ENCODE measurements at places on chromosomes 2 and 18. TPM values are rescaled to one million over a fixed set of nuclear protein-coding genes. Genes with fewer than 3 reads are reported as not detected.

DNA sequence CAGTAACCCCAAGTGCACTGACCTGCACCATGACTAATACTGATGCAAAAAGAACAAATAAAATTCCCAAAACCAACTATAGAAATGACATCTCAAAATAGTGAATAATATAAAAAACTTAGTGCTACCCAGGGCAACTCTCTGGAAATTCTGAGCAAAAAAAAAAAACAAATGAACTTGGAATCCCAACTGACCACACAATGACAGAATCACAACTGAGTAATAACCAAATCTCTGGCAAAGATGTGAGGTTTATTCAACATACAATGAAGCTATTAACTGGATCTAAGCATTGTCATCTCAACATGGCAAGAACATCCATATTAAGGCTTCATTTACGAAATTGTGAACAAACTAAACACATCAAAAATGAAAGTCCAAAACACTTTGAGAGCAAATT is 22.7 kb downstream of the EXOC6B start:
- no peak overlapping the region for H3K27ac ChIP-seq
- H3K36me3 ChIP-seq: no peaks in the 10 kb centered on the region
- no peaks in the 10 kb centered on the region for H3K27me3 ChIP-seq
- H3K4me3 ChIP-seq: no peak overlapping the region

- H3K27ac ChIP-seq: no peak overlapping the region
- H3K4me3 ChIP-seq: no peak overlapping the region
- H3K4me1 ChIP-seq: peaks cover 12% of the 10 kb centered on the region
- H3K36me3 ChIP-seq: no peaks in the 10 kb centered on the region
Observed at GRCh38 chr2:109320195-109320922, 191.4 kb downstream of the SH3RF3 start.

DNA sequence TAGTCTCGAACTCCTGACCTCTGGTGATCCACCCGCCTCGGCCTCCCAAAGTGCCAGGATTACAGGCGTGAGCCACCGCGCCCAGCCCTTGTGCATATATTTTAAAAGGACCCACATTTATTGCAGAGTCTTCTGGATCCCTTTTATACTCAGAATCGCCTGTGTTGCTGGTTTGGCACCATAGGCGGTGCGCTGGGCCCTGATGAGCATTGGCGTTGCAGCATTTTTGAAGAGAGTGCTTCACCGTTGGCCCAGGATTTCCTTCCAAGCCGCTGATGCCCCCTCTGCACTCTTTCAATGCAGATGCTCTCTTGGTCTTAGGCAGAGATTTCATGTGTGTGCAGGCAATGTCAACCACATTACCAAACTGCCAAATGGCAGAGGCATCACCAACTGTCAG is 13.5 kb upstream of the TFCP2L1 start:
- no peak overlapping the region for H3K4me3 ChIP-seq
- H3K27ac ChIP-seq: no peak overlapping the region
- no peaks in the 10 kb centered on the region for H3K27me3 ChIP-seq
- no peaks in the 10 kb centered on the region for H3K4me1 ChIP-seq
- no peak for DNase-seq
- H3K36me3 ChIP-seq: no peaks in the 10 kb centered on the region

DNA sequence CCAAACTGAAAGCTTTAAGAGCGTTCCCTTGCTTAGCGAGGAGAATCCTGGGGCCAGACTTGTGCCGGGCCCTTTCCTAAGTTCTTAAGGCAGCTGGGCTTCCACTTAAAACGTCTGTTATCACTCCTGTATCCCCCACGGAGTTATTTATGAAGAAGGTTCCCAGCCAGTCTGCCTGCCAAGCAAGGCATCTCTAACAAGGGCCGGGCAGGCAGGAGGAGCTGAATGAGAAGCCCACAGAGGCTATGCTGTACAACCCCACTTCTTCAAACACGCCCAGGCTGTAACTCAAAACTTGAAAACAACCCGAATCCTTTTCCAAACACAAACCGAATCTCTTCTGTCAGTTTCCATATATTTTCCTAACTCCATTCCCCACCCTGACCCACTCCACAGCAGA is 39.0 kb upstream of the ZFP36L2 start:
- no peak overlapping the region for H3K4me3 ChIP-seq
- no peaks in the 10 kb centered on the region for H3K36me3 ChIP-seq
- no peaks in the 10 kb centered on the region for H3K4me1 ChIP-seq
- no peaks in the 10 kb centered on the region for H3K27me3 ChIP-seq

- H3K4me3 ChIP-seq: no peak overlapping the region
- H3K27ac ChIP-seq: no peak overlapping the region
- DNase-seq: no peak
- no peaks in the 10 kb centered on the region for H3K36me3 ChIP-seq
Observed at GRCh38 chr2:165634855-165635254, 159.2 kb downstream of the GALNT3 start.

DNA sequence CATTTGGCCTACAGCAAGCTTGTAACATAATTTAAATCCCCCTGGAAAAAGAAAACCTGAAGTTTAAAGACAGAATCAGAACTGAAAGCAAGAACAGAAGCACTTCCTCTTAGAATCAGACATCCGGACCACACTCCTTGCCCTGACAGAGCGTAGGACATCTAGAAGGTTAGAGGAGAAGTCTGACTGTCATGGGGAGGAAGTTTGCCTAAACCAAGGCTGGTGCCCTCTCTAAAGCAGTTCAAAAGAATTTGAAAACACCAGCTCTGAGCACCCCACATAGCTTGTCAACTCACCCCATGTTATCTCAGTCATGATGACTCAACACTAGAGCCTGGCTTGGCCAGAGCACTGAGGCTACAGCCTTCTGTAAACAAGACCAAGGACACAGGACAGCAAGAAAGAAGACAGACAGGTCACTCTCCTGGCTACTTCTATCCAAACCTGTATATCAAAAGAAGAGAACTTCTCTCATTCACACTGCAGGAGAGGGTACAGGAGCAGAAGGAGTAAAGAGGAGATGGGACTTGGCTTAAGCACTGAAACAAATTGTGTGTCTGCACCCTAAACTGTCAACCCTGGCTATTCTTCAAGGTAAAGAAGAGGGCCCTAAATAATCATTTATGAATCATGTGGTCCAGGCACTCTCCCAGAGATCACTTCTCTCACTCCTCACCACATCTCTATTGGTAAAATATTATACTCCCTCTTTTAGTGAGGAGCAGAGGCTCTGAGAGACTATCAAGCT is 198.6 kb downstream of the MEMO1 start:
- H3K27ac ChIP-seq: peak overlapping the region; percentile 48
- no peaks in the 10 kb centered on the region for H3K27me3 ChIP-seq
- DNase-seq: no peak
- peak overlapping the region; percentile 26 for H3K4me3 ChIP-seq
- H3K4me1 ChIP-seq: peaks cover 14% of the 10 kb centered on the region

DNA sequence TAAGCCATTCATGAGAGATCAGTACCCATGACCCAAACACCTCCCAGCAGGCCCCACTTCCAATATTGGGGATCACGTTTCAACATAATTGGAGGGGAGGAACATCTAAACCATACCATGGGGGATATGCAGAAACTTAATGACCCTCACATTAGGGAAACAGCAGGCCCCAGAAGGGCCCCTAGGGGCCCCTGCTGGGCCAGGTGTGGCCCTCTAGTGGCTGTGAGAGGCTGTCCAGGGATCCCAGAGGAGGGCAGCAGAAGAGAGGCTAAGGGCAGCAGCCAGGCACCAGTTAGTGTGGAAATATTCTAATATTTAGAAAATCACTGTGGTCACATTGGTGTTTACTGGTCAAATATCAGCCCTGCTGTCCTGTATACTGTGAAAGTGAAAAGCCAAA is 49.3 kb upstream of the ANKRD44 start:
- no peak overlapping the region for H3K27ac ChIP-seq
- no peak overlapping the region for H3K4me3 ChIP-seq
- no peaks in the 10 kb centered on the region for H3K27me3 ChIP-seq
- no peaks in the 10 kb centered on the region for H3K36me3 ChIP-seq
- DNase-seq: no peak

DSC3 gene
- not detected for total RNA-seq

DNA sequence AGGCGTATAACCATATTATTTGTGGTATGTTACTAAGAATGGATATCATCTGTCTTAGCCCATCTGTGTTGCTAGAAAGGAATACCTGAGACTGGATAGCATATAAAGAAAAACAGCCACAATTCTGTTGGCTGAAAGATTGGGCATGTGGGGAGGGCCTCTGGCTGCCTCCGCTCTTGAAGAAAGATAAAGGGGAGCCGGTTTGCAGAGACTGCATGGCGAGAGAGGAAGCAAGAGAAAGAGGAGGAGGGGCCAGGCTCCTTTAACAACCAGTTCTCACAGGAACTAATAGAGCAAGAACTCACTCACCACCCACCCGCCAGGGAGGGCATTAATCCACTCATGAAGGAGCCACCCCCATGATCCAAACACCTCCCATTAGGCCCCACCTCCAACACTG is 29.2 kb upstream of the UXS1 start:
- no peaks in the 10 kb centered on the region for H3K36me3 ChIP-seq
- no peak for DNase-seq
- no peaks in the 10 kb centered on the region for H3K27me3 ChIP-seq
- H3K27ac ChIP-seq: no peak overlapping the region
- H3K4me1 ChIP-seq: no peaks in the 10 kb centered on the region

SRSF7 gene
- 381 TPM for total RNA-seq

HSBP1L1 gene
- 4.2 TPM for total RNA-seq

GRCh38 chr2:221640686-221641085 is 68.6 kb upstream of the EPHA4 start:
- H3K27ac ChIP-seq: no peak overlapping the region
- H3K4me1 ChIP-seq: no peaks in the 10 kb centered on the region
- no peak overlapping the region for H3K4me3 ChIP-seq
- no peaks in the 10 kb centered on the region for H3K27me3 ChIP-seq

CD207 gene
- not detected for total RNA-seq

GRCh38 chr2:111126581-111126980 is 5.9 kb downstream of the BCL2L11 start:
- H3K4me3 ChIP-seq: no peak overlapping the region
- H3K36me3 ChIP-seq: peaks cover 14% of the 10 kb centered on the region
- no peak overlapping the region for H3K27ac ChIP-seq
- no peaks in the 10 kb centered on the region for H3K27me3 ChIP-seq

GRCh38 chr18:73842795-73843394 is 304.7 kb downstream of the FBXO15 start:
- no peaks in the 10 kb centered on the region for H3K36me3 ChIP-seq
- no peaks in the 10 kb centered on the region for H3K27me3 ChIP-seq
- H3K4me3 ChIP-seq: no peak overlapping the region
- DNase-seq: no peak

DNA sequence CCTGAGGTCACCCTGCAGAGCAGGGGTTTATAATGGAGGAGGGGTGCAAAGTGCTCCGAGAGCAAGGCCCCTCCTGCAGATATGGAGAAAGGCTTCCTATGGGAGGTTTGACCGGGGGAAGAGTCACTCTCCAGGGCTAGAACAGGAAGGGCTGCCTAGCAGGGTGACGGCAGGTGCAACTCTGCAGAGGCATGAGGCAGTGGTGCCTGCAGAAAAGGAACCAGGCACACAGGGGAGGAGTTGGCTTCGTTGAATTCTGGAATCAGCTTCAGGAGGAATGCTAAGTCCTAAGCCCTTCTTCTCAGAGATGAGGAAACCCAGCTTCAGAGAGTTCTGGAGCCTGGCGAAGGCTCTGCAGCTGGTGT is 17.5 kb upstream of the HPCAL1 start:
- no peak overlapping the region for H3K27ac ChIP-seq
- H3K36me3 ChIP-seq: no peaks in the 10 kb centered on the region
- DNase-seq: no peak
- H3K27me3 ChIP-seq: no peaks in the 10 kb centered on the region
- no peak overlapping the region for H3K4me3 ChIP-seq
- no peaks in the 10 kb centered on the region for H3K4me1 ChIP-seq

DNA sequence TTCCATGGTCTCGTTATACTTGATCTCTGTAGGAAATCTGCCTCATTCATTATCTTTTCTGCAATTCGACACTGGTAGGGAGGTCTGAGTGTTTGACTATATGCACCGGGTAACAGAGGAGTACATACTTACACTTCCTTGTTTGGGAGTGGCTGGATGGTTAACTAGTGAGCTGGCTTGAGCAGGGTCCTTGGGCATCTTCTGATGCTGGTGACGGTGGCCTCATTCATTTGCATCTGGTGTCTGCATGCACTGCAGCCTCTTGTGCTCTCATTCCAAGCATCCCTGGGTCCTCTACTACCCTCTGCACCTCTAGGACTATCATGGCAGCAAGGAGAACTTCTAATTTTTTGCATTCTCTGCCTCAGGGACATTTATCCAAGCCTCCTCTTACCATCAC is 100.0 kb upstream of the TCF4 start:
- DNase-seq: no peak
- H3K27ac ChIP-seq: no peak overlapping the region
- H3K4me1 ChIP-seq: no peaks in the 10 kb centered on the region
- H3K4me3 ChIP-seq: no peak overlapping the region

GRCh38 chr18:12597760-12598159 is 60.1 kb downstream of the SPIRE1 start:
- no peak overlapping the region for H3K27ac ChIP-seq
- H3K36me3 ChIP-seq: no peaks in the 10 kb centered on the region
- no peak overlapping the region for H3K4me3 ChIP-seq
- DNase-seq: no peak
- H3K27me3 ChIP-seq: no peaks in the 10 kb centered on the region
- peaks cover 7% of the 10 kb centered on the region for H3K4me1 ChIP-seq

- H3K4me3 ChIP-seq: no peak overlapping the region
- H3K27me3 ChIP-seq: no peaks in the 10 kb centered on the region
- H3K4me1 ChIP-seq: no peaks in the 10 kb centered on the region
- H3K27ac ChIP-seq: no peak overlapping the region
Observed at GRCh38 chr2:18482666-18483065, 77.8 kb downstream of the RDH14 start.

CCDC150 gene
- 8.2 TPM for total RNA-seq

- H3K4me3 ChIP-seq: no peak overlapping the region
- no peaks in the 10 kb centered on the region for H3K4me1 ChIP-seq
- no peaks in the 10 kb centered on the region for H3K27me3 ChIP-seq
- no peak overlapping the region for H3K27ac ChIP-seq
Observed at GRCh38 chr2:11421863-11422490, 44.0 kb downstream of the E2F6 start.

RPRM gene
- total RNA-seq: not detected

DNA sequence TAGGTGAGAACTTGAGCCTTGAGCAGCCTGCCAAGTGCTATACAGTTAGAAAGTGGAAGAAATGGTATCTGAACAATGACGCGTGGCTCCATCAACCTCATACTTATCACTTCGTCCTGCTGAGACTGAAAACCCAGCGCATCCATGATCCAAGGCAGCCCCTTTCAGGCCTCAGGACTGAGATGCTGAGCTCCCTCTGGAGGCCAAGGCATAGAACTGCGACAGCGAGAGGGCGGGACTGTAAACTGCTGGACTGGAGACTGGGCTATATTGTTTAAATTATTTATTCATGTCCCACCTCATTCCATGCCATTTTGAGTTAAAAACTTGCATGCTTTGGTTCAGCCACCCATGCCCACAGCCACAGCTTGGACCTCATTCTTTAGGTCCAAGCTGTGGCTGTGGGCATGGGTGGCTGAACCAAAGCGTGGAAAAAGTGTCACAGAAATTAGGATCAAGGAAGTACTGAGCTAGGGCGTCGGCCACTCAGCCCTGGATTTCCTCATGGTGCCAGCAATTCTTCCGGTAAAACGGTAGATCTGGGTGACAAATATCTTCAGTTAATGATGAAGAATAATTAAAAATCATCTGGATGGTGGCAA is 195.5 kb downstream of the L3MBTL4 start:
- H3K4me1 ChIP-seq: no peaks in the 10 kb centered on the region
- no peak overlapping the region for H3K27ac ChIP-seq
- no peak for DNase-seq
- H3K36me3 ChIP-seq: no peaks in the 10 kb centered on the region
- H3K4me3 ChIP-seq: no peak overlapping the region

- H3K36me3 ChIP-seq: no peaks in the 10 kb centered on the region
- H3K4me3 ChIP-seq: no peak overlapping the region
- DNase-seq: no peak
- H3K27ac ChIP-seq: no peak overlapping the region
Observed at GRCh38 chr2:197152451-197153228, 157.9 kb downstream of the ANKRD44 start.
